ENCODE measurements at places on chromosomes 7 and 10.

DNA sequence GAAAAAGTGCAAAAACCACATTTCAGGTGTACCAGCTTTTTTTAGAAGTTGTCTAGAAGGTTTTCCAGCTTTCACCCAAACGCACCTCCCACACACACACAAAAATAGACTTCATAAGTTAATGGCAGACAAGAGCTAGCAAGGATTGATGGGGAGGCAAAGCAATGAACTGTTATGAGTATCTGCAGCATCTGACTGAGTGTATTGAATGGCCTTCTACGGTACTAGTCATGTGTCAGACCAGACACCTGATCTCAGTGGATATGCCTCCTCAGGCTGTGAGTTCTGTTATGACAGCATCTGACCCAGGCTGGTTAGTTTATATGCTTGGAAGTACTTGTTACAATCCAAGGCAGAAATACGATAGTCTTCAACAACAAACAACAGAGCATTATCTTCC lies 406.1 kb upstream of the AUTS2 start:
- no peak for DNase-seq

DNA sequence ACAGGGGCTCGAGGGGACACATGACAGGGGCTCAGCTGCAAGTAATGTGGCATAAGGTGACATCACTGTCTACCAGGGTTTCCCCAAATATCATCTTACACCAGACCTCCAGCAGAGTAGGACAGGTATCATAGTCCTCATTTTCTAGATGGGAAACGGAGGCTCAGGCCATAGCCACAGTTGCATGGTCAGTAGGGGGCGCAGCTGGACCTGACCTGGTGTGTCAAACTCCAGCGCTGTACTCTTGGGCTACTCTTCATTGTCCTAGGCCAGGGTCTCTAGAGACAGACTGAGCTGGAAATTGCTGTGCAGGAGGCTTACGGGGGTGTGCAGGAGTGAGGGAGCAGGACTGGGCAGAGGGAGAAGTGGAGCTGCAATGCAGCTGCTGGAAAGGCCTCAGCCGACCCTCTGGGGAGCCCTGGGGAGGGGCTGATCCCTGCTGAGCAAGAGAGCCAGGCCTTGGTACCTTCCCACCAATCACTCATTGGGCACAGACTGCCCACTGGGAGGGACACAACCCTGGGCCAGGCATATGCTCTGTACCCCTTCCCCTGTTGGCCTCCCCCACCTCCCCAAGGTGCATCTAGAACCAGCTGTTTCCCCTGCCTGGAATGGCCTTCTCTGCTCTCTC lies 89.9 kb downstream of the CDH23 start:
- peak; percentile 5 for DNase-seq

GRCh38 chr7:116554436-116554835 lies 29.6 kb downstream of the CAV1 start:
- no peak for DNase-seq

DNA sequence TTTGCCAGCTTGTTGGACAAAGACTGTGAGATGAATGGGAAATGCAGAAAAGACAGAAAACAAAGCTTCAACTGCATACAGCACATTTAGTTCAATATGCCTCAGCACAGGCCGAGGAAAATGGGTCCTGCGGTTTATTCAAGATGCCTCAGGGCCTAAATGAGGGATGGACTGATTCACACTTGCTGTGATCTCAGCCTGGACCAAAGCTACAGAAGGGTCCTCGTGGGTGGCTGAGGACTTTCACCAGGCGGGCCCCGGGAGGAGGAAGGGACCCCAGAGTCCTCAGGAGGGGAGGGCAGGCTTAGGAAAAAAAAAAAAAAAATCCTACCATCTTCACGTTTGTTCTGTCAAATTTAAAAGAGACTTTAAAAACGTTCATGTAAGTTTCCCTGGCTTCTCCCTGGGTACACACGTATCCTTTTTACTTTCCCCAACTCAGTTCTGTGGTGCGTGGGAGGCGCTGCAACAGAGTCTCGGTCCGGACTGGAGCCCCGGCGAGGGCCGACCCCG lies 624 bp upstream of the ZNF783 start:
- no peak for DNase-seq

DNA sequence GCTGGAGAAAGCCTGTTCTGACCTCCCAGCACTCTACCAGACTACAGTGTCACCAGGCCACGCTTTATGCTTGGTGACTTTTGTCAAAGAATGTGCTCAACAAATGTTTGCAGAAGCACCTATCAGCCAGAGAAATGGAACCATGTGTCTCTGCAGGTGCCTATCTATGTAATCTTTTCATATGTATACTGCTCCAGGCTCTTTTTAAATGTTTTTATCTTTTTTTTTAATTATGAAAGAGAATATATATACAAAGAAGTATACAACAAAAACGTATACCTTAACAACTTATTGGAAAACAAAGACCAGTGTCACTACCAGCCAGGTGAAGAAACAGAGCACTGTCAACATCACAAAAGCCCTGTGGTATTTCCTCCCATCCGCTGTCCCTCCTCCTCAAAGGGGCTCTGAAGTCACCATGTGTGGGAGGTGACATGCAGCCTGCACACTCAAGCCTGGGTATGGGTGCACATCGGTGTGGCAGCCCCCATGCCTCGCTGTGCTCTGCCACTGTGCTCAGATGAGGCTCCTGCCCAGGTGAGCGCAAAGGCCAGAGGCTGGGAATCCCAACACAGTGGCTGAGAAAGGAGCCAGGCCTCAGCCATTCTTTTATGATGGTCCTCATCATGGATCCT lies 120.6 kb downstream of the CLEC2L start:
- DNase-seq: no peak

GRCh38 chr10:17821893-17822292 lies 12.7 kb downstream of the MRC1 start:
- no peak for DNase-seq

DNA sequence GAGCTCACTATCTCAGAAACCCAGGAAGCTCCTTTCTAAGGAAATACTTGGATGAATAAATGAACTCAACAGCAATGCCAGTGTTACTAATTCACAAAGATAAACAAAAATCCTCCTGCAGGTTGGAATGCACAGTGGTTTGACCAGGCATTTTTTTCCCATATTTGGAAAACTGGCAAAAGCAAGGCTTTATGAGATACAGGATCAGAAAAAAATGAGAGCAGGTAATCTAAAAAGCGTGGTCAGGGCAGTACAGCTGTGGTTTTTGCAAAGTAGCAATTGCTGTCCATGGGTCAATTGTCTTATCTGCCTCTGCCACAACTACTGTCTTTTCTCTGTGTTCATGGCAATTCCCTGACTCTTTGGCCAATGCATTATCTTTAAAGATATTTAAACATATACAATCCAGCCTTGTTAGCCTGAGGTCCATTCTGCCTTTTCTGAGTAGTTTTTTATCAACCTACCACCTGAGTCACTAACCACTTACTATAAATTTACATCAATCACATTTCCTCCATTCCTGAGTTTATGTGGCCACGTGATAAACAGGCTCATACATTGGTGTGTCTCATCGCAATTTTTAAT lies 564.5 kb upstream of the IGFBP3 start:
- DNase-seq: no peak

DNA sequence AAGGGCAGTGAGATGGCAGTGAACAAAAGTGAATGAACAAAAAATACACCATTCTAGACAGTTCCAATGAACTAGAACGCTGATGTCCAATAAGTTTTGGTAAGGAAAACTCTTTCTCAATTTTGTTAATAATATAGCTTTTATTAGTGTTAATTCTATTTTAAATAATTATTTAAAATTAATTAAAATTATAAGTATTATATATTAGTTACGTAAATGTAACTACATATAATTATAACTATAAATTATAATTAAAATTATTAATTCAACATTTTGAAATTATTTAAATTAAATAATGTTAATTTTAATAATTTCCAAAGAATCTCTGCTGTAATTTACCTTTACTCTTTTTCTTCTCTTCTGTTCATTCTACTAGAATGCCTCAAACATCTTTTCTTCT lies 5.4 kb downstream of the SRI start:
- DNase-seq: no peak

DNA sequence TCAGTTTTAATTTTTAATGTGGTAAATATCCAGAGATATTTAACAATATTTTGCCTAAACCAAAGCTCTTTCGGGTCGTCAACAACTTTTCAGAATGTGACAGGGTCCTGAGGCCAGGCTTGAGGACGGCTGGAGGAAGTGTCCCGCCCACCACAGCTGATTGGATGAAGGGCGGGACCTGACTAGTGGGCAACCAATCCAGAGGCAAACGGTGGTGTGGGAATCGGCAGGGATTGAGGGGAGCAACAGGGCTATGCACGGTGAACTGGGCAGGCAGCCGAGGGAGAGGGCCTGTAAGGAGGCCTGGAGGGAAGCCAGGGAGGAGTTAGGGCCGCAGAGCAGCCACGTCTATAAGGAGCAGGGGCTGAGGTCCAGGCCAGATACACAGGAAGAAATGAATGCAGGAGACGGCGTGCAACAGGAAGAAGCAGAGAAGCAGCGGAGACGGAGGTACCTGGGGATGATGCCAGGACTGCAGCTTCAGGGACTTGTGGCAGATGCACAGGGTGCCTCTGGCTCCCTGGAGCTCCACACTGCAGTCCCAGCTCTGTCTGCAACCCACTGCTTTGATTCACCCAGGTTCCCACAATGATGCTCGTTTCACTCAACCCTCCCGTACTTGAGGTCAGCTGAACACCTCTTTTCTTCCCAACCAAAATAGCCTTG lies 46.1 kb upstream of the ZMIZ1 start:
- no peak for DNase-seq

DNA sequence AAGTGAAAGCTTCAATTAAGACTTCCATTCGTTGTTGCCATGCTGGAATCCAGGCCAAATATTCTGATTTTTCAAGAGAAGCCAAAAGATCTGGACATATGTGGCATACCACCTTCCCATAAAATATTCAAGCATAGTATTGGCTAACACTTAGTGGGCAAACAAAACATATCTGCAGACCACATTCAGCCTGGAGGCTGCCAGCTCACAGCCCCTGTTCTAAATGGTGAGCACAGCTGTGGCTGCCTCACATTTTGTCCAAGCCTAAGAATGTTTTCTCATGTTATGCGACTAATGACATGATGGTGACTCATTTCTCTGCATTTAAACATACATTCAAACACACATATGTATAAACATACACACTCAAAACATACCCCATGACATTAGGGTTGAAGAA lies 10.6 kb upstream of the CALU start:
- DNase-seq: no peak

DNA sequence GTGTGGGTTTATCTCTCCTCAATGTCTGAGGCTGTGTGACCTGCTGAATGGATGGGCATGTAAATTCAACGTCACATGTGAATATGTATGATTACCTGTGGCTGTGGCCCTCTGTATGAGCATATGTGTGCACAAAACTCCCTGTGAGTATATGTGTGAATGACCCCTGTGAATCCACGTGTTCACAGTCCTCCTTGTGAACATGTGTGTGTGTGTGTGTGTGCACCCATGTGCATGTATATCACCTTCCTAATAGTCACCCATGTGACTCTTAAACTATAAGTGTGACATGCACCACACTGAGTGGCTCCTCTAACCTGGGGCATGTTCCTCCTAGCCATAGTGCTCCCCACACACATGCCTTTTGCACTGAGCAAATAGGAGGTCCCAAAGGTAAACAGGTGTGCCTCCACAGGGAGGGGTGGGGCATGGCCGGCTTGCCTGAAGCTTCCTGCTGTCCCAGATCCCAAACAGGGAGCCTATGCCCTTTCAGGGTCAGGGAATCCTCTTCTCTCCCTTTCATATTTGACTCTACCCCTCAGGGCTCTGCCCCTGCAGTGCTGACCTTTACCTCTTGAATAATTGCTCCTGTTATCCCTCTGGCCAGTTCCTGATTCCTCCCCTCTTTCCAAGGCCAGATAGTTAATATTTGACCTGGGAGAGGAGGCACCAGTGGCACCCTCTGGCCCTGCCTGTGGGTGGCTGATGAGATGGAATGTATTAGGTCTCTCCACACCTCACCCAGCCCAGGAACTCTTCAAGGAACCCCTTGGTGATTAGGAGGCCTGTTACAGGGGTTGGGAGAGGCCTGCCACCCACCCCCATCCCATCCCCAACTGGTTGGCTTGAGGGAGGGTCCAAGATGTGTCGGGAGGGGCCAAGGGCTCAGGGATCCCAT lies 1.9 kb downstream of the SEMA4G start:
- DNase-seq: no peak

DNA sequence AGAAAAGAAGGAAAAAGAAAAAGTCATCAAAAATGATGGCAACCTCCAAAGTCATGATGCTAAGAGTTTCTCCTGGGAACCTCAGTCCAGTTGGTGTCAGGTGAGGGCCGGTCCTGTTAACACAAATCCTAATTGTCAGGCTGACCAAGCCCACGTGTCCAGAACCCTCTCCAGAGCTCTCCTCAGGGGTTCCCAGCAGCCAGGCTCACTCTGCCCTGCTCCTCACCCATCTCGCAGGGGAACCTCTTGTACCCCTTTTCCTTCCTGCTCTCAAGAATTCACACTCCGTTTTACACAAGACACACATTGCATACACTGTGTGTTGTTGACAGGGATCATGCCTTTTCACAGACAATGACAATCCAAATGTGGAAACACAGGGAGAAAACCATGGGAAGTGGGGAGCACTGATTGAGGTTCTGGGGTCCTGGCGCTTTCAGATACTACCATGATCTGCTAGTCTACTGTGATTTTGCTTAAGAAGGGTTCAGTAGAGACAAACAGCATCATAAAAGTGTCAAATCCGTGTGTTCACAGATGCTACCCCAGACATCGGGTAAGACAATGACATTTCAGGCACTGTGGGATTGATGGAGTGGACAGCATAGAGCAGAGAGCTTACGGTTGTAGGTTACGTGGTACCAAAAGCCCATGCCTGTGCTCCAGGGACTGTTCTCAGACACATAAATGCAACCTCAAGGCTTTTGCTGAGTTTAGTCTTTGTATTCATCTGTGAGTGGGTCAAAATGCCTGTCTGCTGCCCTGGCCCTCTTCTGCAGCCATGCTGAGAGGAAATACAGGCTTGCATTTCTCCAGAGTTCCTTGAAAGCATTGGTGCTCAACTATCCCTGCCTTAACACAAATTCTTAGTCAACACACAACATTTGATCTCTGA lies 16.0 kb downstream of the IL2RA start:
- no peak for DNase-seq

DNA sequence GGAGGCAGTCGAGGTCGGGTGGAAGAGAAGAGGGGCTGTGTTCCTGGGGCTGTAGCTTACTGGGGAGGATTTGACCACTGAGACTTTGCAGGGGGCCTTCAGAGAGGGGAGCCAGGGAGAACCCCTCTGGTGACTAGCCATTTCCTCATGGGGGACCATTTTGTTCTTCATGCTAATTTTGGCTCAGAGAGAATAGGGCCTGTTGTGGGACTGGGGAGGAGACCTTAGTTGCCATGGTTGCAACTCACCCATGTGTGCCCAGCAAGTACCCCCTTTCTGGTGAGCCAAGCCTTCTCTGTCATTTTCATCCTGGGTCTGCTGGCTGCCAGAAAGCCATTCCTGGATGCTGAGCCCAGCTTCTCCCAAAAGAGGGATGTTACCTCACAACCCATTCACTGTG lies 120.9 kb downstream of the GRK5 start:
- DNase-seq: no peak

GRCh38 chr7:128075242-128076095 lies 44.2 kb upstream of the LRRC4 start:
- DNase-seq: no peak

- no peak for DNase-seq
These were observed 54.6 kb upstream of the MKI67 start for GRCh38 chr10:128180843-128181242.

Data from stimulated activated CD4-positive, alpha-beta T cell treated with anti-CD3 and anti-CD28 coated beads, Interleukin-1b, Interleukin-23, amount 100 ng/mL, for 4 hours (primary cell).